Lung (tissue), 17 donors: ENCODE measurements at places on chromosomes 7 and 10. TPM values are rescaled to one million over a fixed set of nuclear protein-coding genes. Genes with fewer than 3 reads are reported as not detected.

ARF5 gene
- 192 TPM for polyA plus RNA-seq

- DNase-seq: no peak
These were observed 29.9 kb upstream of the ZNF273 start for GRCh38 chr7:64873155-64873500.

DNA sequence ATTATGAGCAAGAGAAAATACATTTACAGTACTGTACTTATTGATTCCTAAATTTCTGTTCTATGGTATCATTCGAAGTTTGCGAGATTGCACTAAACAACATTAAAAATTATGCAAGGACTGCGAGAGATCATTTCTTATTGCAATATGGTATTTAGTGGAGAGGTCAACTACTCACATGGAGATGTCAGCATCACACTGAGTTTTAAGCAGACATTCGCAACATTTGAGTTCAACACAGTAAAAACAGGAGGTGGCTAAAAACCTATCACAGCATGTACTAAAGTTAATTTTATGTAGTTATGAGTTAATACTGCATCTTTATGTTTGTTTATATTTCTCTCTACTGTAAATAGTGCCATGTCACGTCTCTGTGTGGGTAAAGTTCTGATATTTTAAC lies 53.5 kb downstream of the JMJD1C start:
- no peak for DNase-seq

- DNase-seq: no peak
These were observed 356.6 kb downstream of the SH2D4B start for GRCh38 chr10:80894311-80894791.

GRCh38 chr7:147296986-147297385 lies 1180.4 kb downstream of the CNTNAP2 start:
- DNase-seq: no peak

- no peak for DNase-seq
These were observed 419.9 kb upstream of the PCDH15 start for GRCh38 chr10:55220975-55221374.

- DNase-seq: no peak
These were observed 180.8 kb downstream of the RAB11FIP2 start for GRCh38 chr10:117865945-117866344.

DNA sequence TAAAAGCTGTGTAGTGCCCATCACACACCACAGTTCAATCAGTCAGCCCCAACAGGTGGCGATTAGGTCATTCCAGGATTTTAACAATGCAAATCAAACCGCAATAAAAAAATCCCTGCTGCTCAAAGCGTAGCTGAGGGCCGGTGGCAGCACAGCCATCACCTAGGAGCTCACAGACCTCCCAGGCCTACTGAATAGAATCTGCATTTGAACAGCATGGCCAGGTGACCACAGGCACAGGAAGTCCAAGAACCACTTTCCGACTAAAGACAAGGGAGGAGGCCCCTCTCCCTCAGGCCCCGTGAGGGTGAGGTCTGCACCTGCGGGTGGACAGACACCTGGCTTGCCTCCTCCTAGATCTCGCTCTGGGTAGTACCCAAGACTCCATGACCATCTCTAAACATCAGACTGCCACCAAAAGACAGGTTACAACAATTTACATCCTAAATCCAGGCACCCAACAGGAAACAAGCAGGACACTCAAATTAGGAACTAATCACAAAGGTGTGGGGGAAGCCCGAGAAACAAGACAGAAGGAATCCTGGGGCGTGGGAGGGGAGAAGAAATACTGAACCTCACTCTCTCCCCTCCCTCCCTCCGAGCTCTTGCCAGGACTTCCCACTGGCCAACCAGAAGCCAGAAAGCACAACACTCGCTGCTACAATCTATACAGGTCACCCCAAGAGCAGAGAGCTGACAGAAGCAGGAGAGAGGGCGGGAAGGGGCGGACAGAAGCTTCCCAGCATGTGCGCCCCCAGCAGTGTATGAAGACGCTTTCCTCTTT lies 19.2 kb downstream of the GNA12 start:
- DNase-seq: peak; percentile 44

GRM8 gene
- 0.24 TPM for polyA plus RNA-seq

CLRN3 gene
- 0.12 TPM for polyA plus RNA-seq

- no peak for DNase-seq
These were observed 42.8 kb upstream of the ZNF32 start for GRCh38 chr10:43691485-43691884.

HYAL4 gene
- polyA plus RNA-seq: not detected

SEMA3C gene
- 6.9 TPM for polyA plus RNA-seq

DNA sequence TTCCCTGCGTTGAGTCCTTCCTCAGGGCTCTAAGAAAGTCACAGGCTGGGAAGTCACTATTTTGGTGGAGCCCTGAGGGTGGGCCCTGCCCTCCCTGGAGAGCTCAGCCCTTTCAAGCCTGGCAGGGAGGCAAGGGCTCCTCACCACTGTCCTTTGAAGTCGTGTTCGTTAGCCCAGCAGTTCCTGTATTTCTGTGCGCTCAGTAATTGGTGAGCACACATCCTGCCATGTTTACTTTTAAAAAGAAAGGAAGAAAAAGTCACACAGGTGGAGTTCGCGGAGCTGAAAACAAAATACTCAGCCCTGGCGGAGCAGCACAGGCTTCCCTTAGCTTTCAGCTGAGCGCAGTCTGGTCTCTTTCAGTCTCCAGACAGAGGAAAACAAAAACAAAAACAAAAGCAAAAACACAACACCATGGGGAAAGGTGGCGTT lies 37.1 kb downstream of the PRKCQ start:
- DNase-seq: no peak

DNA sequence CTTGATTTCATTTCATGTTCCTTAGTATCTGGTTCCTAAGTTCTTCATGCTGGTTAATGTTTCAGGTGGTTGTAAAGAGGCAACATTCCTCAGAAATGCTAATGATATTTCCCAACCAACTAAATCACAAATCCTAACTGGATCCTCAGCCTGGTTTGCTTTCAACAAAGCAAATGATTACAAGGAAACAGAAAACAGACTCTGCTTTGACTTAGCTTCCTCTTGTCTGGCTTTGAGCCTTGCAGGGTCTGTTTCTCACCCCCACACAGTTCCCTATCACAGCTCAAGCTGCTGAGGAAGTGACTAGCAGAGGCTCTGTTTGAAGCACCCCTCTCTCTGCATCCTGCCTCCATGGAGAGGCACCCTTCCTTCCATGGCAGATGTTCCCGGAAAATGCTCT lies 130.2 kb upstream of the CTTNBP2 start:
- DNase-seq: no peak

GRCh38 chr10:118980135-118980865 lies 49.2 kb upstream of the NANOS1 start:
- no peak for DNase-seq

GRCh38 chr7:149156898-149157297 lies 9.6 kb downstream of the ZNF398 start:
- no peak for DNase-seq
